ENCODE measurements at places on chromosomes 6 and 20. TPM values are rescaled to one million over a fixed set of nuclear protein-coding genes. Genes with fewer than 3 reads are reported as not detected.

- DNase-seq: peak; percentile 27
These were observed 12.7 kb downstream of the IL17F start for GRCh38 chr6:52231406-52232127.

GRCh38 chr20:47493963-47494293 is 7.8 kb upstream of the NCOA3 start:
- DNase-seq: no peak

DNA sequence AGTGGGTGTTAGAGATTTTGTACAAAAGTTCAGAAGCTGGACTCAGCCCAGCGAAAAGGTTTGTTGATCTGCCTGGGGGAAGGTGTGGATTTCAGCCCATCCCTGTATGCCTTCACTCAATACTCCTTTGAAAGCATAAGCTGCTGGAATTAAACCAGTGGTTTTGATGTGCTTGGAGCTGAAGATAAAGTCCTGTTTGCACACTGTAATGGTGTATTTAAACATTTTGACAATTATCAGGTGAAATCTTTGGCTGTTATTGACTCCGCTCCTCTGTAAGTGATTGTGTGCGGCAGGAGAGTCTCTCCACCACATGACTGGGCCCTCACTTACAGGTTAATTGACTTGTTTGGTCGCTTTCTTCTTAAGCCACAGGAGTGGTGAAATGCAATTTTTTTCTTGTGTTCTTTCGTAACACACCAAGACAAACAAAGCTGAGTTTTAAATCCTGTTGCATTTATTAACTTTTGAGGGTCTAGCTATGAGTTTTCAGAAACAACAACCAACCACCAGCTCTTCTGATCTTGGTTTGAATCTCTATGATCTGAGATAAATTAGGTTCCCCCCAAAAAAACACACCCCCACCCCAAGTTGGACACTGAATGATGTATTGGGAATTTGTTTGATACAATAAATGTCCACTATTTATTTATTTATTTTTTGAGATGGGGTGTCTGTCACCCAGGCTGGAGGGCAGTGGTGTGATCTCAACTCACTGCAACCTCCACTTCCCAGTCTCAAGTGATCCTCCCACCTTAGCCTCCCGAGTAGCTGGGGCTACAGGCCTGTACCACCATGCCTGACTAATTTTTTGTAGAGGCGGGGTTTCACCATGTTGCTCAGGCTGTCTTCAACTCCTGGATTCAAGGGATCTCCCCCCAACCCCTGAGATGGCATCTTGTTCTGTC is 46.3 kb upstream of the NCOA3 start:
- no peak for DNase-seq

DNA sequence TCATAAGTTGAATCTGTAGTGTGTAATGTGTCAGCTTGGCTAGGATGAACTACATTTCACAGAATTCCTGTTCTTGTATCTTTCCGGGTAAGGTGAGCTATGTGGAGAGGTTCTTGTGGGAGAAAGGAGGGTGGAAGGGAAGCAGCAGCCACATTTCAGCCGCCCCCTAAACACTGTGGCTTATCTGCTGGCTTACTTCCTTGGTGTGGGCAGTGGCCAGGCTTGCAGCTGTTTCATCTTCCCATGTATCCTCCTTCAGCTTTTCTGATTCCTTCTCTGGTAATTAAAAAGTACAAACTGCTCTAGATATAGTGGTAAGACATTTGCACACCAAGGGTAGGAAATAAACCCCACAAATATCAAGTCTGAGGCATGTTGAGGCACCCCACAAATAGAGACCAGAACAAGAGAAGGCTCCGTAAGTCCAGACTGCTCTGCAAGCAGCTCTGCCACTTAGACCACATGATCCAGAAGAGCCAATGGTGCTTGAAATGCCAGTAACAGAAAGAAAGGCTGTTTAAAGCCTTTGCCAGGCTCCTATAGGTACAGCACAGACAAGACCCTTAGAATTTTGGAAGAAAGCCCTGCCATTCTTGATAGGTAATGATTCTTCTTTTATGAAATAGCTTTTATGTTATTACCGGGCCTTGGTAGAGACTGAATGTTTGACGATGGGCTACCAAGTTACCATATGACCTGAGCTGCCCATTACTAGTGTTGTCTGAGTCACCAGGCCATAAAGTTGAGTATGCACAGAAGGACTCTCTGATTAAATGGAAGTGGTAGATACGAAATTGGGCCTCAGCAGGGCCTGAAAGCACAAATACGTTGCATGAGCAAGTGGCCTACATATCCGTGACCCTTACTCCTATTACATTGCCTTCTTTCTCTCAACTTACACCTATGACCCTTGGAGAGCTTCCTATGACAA is 215.0 kb upstream of the SGK1 start:
- no peak for DNase-seq

DNA sequence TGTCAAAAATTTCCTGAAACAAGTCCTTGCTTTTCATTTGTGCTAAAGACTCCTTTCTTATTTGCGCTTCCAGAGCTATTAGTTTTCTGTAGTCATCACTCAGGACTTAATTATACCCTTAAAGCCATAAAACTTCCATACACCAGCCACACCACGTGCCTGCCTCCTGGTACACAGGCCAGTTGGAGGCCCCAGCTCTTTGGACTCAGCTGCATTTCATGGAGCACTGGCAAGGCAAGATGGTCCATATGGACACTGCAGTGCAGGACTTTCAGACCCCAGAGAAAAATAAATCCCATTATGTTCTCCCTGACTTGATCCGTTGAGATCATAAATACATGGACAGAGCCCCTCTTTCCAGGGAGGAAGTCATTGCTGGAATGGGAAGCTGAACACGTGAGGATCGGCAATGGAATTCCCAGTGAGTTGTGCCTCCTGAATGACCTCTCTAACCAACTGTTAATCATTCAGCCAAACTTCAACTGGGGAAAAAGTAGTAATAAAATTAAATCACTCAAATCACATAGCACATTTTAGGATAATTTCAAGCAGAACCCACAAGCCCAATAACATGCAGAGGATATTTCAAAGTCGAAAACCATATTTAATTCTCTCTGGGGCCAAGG is 173.1 kb downstream of the HACE1 start:
- no peak for DNase-seq

GRCh38 chr6:63803371-63803770 is 167.8 kb downstream of the PHF3 start:
- DNase-seq: no peak

DNA sequence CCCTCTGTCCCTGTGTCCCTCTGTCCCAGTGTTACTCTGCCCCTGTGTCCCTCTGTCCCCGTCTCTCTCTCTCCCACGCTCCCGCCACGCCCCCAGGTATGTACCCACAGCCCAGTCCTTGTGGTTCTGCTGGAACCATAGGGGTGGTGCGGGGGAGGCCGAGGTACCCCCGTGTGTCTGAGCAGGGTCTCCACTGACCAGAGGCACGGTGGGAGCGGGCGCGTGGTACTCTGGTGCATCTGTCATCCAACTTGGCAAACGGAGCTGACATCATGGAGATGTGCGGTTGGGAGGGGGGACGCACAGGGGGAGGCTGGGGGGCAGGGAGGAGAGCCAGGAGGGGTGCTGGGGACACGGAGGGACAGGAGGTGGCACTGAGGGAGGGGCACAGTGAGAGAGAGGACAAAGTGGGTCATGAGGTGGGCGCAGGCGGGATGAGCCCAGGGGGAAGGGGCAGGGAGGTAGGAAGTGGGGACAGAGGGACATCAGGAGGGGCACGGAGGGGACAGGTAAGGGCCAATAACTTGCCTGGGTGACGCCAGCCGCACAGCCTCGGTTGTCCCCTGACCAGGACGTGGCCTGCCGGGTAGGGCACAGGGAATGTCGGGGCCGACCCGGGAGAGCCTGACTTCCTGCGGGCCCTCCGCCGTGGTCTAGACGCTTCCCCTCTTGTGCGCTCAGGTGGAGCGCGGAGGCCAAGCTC is 163.6 kb upstream of the PDE10A start:
- DNase-seq: no peak

DNA sequence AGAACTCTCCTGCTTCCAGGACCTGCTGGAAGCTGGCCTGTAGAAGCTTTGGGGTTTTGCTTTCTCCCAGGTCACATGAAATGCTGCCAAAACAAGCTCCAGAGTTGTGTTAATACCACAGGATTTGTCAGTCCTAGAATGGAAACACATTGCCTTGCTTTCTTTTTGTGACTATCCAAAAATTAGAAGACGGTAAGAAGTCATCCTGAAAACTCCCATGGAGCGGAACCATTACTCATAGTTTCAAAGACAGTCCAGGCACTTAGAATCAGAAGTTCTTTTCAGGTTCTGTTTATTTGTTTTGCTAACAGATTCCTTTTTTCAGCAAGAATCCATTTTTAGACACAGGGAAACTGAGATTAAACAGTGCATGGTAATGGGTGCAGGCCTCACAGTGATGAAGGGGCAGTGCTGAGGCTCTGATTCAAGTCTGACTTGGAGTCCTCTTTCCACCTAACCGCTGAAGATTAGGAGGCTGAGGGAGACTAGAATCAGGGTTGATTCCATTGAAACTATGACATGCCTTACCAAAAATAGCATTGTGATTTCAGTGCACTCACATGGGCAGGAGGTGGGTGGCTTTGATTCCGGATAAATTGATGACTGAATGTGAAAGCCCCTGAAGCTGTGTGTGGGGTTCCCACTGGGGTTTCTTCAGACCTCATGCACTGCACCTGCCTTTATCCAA is 72.2 kb upstream of the NAA20 start:
- DNase-seq: no peak

GRCh38 chr6:37433657-37434271 is 743 bp downstream of the CMTR1 start:
- peak; percentile 45 for DNase-seq

DNA sequence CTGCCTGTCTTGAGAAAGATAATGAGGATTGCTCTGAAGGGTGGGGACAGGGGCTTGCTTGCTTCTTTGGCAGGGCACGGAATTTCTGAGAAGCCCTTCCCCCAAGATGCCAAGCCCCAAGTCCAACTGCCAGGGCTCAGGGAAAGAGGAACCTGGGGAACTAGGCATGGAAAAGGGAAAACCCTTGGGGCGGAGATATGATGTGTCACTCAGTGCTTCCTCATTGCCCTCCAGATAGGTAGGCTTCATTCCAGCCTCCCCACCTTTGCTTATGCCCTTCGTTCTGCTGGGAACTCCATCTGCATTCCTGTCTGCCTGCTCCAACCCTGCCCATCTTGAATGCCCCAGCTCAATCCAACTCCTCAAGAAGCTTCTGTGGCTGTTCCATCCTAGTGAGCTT is 61.2 kb downstream of the VEGFA start:
- DNase-seq: no peak

DNA sequence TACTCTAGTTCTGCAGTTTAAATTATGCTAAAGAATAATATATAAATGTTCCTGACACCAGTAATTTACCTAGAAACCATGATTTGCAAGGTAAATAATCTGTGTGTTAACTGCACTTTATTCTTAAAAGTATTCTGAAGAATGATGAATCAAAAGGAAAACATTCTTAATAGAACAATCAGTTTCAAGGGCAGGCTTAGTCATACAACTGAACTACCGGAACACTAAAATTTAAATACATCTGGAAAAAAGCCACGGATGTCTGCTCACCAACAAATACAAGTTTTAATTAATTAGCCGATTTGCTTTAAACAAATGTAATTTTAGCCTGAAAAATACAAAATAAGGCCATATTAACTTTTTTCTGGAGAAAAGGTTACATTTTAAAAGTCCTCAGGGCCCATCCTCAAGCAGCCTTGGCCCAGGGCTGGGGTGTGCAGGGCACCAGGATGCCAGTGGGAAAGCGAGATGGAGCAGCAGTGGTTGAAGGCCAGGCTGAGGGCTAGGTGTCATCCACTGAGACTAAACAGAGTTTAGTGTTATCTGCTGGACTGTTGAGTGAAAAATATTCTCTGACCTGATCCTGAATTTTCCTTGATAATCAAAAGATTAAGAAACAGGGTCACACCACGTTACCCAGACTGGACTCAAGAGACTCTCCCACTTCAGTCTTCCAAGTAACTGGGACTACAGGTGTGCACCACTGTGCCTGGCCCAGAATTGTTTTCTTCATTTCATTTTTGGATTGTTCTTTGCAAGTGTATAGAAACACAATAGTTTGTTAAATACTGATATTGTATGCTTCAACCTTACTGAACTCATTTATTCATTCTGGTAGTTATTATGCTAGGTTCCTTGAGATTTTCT is 88.2 kb upstream of the DST start:
- DNase-seq: no peak

GRCh38 chr20:34824806-34825529 is 483 bp downstream of the NCOA6 start:
- peak; percentile 76 for DNase-seq

DNA sequence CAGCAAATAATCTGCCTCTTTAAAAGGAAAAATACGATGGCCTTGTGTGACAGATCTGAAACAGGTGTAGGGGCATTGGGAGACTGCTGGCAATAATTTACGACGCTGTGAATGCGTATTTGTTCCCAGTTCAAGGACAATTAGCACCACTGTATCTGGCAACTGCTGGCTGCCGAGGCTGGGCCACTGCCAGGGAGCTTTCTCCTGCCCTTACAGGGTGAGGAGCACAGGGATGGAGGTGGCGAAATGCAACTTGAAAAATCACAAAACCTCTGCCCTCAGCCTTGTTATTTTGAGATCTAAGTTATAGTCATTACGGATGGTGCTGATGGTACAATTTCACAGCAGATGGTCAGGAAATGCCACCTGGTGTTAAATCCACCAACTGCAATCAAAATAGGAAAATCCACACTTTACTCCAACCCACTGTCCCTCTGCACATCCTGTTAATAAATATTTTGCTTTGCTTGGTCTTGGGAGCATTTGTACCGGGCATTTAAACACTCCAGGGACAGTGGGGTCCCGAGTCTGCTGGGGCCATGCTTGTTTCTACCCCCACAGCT is 6.4 kb downstream of the MYLK4 start:
- no peak for DNase-seq

DNA sequence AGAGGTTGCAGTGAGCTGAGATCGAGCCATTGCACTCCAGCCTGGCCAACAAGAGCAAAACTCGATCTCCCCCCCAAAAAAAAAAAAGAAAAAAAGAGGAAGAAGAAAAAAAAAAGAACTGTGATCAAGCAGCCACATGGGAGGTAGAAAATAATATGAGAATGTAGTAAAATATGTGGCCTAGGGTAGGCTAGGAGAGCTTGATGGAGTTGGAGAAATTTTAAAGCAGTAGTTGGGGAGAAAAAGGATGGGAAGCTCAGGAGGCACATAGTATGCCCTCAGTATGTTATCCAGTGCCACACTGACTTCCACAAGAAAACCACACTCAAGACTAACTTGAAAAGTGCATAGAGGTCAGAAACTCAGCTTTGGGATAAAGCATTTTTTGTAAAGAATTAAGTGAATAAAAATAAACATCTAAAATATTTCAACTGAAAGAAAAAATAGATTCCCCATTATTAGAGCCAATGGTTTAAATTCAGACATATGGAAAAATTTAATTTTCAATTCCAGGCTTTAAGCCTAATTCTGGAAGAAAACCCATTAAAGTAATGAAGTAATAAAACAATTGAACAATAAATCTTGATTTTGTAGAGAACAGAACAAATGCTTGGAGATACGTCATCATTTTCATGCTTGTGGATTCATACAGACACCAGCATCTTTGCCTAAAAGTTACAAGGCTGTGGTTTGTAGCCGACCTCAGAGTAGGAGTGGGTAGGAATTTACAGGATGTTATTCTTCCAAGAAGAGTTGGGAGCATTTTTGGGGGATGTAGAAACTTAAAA is 34.7 kb downstream of the PLEKHG1 start:
- DNase-seq: no peak

The ZNF165 gene
- total RNA-seq: 0.75 TPM

The DEFB128 gene
- not detected for total RNA-seq

The GNAS gene
- total RNA-seq: 641 TPM

The BTNL2 gene
- total RNA-seq: not detected

The GJA10 gene
- total RNA-seq: not detected

The SLC17A2 gene
- not detected for total RNA-seq
